Prostate gland (tissue), 2 donors: ENCODE measurements at places on chromosomes 5 and 9.
A peak's percentile ranks its signal among the peaks of the same experiment; 100 is the strongest.

DNA sequence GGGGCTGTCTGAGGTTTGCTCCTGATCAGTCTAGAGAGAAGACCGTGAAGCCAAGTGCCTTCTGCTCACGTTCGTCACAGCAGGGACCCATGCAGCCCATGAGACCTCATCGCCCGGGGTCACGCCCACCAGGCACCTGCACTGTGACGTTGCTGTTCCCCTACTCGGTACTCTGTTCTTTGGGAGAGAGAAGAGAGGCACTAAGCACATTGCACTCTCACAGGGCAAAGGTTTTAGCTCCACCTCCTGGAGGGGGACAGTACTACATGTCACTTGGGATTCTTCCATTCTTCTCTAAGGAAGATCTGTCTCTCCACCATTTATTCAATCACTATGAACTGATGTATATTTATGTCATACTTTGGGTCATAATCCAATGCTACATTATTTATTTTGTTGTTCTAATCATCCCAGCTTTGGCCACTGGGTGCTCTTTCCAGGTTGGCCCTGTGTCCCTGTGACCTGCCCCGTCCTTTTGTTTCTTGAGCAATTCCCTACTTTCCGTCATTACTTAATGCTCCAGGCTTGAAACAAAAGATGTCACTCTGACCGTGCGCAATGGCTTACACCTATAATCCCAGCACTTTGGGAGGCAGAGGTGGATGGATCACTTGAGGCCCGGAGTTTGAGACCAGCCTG, 31.4 kb upstream of the BRD3 start:
- peak; percentile 26 for DNase-seq

- DNase-seq, result no peak
These were observed 93.4 kb downstream of the KCNIP1 start for GRCh38 chr5:170597109-170597751.

GRCh38 chr9:124439086-124439485, 11.2 kb upstream of the ADGRD2 start:
- DNase-seq, result no peak

GRCh38 chr5:402615-403359, 40.2 kb upstream of the EXOC3 start:
- no peak for DNase-seq

- DNase-seq, result no peak
These were observed 16.9 kb downstream of the GDF9 start for GRCh38 chr5:132849347-132849746.

DNA sequence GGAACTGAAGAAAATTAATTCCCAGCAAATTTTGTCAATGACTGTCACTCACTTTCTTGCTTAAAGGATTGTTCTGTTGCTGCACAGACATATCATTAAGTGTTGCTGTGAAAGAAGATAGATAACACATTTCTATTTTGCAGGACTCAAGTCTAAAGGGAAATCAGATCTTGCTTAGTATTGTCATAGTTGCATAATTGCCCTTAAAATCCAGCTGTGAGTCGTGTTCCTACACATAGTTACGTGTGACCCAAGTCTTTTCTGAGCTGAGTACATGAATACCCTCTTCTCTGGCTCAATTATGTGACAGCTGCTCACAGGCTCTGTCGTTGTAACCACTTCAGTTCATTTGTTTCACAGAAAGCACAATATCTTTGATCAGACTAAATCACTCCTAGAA, 390.8 kb downstream of the DTWD2 start:
- no peak for DNase-seq

GRCh38 chr5:122398016-122398415, 86.0 kb downstream of the SNCAIP start:
- no peak for DNase-seq

- no peak for DNase-seq
These were observed 197.5 kb upstream of the DMRT1 start for GRCh38 chr9:643966-644365.

DNA sequence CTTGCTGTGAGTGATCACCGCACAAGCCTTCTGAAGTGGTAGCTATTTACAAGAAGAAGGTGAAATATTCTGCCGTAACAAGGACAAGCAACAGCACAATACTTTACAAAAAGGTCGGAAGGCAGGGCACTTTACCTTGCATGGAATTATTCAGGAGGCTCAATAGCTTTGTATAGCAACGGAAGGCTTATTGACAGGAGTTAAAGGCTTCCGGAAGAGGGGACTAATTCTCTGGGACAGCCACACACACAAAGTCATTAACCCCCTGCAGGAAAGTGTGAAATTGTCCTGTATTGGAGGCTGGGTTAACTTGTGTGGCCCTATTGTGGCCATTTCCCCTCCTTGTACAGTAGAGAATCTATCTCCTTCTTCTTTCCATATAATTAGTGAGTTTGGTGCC, 199.3 kb upstream of the SEMA6A start:
- DNase-seq, result no peak

GRCh38 chr5:9456435-9457042, 89.3 kb downstream of the SEMA5A start:
- no peak for DNase-seq

- DNase-seq, result no peak
These were observed 77.3 kb downstream of the WNK2 start for GRCh38 chr9:93261281-93261680.

- no peak for DNase-seq
These were observed 1.4 kb downstream of the ERGIC1 start for GRCh38 chr5:172835290-172835993.

- DNase-seq, result peak; percentile 5
These were observed 190.6 kb downstream of the MAT2B start for GRCh38 chr5:163695830-163696578.

DNA sequence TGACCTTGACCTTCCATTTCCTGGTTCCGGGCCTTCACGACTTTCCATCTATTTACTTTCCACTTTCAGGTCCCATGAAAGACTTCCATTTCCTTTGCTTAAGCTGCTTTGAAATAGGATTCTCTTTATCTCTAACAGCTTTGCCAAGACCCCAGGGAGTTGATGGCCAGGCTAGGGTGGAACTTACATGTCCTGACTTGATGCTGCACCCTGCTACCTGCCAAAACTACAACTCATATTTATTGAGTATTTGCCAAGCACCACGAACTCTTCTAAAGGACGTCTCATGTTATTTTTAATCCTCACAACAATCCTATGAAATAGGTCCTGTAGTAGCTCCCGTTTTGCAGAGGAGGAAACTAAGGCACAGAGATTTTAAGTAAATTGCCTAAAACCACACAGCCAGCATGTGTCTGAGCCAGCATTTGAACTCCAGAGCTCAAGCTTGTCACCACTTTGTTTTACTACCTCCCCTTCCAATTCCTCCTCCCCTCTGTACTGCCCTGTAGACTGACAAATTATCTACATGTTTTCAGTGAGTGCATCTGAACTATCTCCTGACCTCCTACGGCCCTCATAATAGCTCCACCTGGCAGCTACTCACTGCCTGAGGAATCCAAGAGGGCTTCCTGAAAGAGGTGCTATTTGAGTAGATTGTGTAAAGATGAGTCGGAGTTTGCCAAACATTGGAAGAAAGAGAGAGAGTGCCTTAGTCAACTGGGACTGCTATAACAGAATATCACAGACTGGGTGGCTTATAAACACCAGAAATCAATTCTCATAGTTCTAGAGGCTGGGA, 38.4 kb upstream of the SMIM23 start:
- DNase-seq, result no peak

- no peak for DNase-seq
These were observed 9.4 kb upstream of the PLCXD3 start for GRCh38 chr5:41519801-41520200.

DNA sequence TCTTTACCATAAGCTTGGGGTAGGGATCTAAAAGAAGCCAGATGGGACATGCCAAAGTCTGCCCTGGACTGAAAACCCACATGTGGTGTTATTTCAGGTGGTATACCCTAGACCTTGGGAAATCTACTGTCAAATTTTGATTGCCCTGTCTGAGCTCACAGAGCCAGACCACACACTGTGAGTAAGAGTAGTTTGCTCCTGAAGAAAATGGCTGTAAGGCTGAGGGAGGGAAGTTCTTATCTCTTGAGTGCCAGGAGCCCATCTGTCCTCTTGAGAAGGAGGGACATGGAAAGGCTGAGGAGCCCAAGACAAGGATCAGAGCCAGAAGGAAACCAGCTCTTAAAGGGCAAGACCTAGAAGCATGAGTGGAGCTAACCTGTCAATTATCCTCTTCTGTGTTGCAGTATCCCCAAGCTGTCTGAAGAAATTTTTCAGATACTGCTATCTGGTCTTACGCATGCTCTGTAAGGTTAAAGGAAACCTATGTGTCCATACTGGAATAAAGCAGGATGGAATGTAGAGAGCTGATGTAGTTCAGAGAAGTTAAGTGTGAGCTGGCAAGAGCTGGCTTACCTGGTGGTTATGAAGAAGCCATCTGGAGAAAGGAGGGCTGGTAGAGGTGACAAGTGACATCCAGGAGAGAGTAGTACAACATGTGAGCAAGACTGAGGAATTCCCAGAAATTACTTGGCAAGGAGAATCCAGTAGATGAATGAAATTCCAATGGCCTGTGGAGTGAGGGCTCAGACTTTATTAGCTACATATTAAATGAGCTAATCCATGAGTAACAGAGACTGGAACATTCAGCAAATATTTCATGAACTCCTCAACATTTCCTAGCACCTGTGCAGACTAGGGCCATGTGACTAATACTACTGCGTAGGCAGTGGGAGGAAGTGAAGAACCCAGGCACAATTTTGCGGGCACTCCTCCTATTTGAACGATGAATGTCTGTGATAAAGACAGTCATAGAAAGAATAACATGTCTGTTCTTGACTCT, 389.1 kb upstream of the KIF2A start:
- peak; percentile 29 for DNase-seq

DNA sequence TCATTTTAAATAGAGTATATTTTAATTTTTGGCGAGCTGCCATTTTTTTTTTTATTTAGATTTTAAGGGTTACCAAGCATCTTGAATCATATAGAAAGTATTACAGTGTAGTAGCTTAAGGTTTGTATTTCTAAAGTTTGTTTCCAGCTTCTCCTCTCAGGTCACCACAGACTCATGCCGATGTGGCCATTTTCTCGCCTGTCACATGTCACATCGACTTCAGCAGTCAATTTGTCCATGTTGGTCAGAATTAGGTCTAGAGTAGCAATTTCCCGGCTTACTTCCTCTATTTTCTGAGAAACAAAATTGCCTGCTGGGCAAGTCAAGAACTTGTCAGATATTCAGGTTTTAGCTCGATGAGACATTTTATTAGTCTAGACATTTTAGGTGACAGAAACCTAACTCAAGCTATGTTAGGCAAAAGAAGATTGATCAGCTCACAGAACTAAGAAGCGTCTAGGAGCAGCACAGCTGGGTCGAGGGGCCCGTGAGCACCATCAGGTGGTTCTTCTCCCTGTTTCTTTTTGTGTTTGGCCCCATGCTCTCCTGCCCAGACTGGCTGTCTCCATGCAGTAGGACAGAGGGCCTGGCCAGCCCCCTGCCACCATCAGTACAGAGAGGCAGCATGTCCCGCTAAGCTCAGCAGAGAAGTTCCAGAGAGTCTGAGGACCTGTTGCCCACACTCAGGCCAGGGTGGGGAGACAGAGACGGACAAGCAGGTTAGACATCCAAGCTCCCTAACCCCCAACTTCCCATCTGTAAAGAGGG, 48.4 kb upstream of the AFAP1L1 start:
- no peak for DNase-seq

- no peak for DNase-seq
These were observed 85.5 kb upstream of the MYO10 start for GRCh38 chr5:17021602-17021932.

GRCh38 chr9:69237702-69238295, 63.7 kb downstream of the TJP2 start:
- DNase-seq, result no peak

GRCh38 chr5:142360607-142361120, 35.8 kb upstream of the SPRY4 start:
- no peak for DNase-seq

GRCh38 chr5:138793575-138793974, 40.4 kb downstream of the CTNNA1 start:
- no peak for DNase-seq

DNA sequence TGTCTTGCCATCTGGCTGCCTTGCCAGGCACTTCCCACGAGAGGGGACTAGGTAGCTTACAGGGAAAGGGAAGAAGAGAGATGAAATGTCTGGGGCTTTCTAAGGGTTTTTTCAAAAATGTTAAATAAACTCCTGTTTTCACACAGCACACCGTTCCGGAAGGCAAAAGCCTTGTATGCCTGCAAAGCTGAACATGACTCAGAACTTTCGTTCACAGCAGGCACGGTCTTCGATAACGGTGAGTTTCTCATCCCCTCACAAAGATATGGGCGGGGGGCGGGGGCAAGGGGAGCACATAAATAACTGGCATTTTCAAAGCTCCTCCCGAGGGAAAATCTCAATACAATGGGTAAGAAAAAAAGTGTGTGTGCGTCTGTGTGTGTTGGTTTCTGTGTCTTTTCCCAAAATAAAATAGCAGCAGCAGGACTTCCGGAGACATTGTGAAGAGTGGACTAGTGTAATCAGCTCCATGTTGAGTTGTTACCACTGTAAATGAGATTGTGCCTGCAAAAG, 189.6 kb downstream of the NR3C1 start:
- no peak for DNase-seq

GRCh38 chr9:86674487-86674886, 272.8 kb downstream of the GAS1 start:
- no peak for DNase-seq
